ENCODE measurements at places on chromosomes 13 and 19.

DNA sequence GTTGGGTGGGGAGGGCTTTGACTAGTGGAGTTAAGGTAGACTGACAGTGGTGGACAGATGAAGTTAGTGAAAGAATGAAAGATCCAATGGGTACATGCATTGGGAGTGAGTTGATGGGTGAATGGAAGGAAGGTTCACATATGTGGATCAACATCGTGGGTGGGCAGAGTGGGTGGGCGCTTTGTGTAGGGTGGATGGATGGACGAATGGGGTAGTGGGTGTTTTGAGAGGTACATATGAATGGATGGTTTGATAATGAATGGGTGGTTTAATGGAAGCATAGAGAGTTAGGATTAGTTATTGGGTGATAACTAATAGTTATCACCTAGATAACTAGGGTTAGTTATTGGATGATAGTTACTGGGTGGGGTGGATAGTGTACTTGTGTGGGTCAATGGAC, 11.5 kb downstream of the ZSWIM4 start:
- DNase-seq, result peak; percentile 37

- DNase-seq, result peak; percentile 96
Measured at GRCh38 chr13:51764184-51765141, 39.5 kb downstream of the DHRS12 start.

GRCh38 chr13:69856331-69856730, 251.3 kb upstream of the ATXN8OS start:
- DNase-seq, result no peak

GRCh38 chr13:99897076-99897440, 74.5 kb downstream of the ZIC5 start:
- no peak for DNase-seq
